Left renal cortex interstitium (tissue), 4 donors: ENCODE measurements at places on chromosomes 3 and 15. TPM values are rescaled to one million over a fixed set of nuclear protein-coding genes. Genes with fewer than 3 reads are reported as not detected.

GANC gene
- 34.4 TPM for polyA plus RNA-seq

TUSC7 gene
- not detected for polyA plus RNA-seq

MUC4 gene
- 1.5 TPM for polyA plus RNA-seq

SCG3 gene
- 0.28 TPM for polyA plus RNA-seq

CADPS gene
- polyA plus RNA-seq = 1.5 TPM

CYP1A1 gene
- polyA plus RNA-seq = 0.20 TPM

GOLGA8O gene
- 0.32 TPM for polyA plus RNA-seq

CLRN1 gene
- not detected for polyA plus RNA-seq

ARHGAP31 gene
- polyA plus RNA-seq = 10.8 TPM

IMPG2 gene
- polyA plus RNA-seq = 0.40 TPM

SLTM gene
- polyA plus RNA-seq = 169 TPM

MST1R gene
- 2.0 TPM for polyA plus RNA-seq

CPNE9 gene
- polyA plus RNA-seq = 0.30 TPM

NR2F2 gene
- polyA plus RNA-seq = 396 TPM

PROK2 gene
- not detected for polyA plus RNA-seq

GABRG3 gene
- 2.0 TPM for polyA plus RNA-seq

GRCh38 chr3:191441687-191442086 is 19.3 kb upstream of the PYDC2 start:
- DNase-seq = no peak

GRCh38 chr3:46564190-46565021 is 1.7 kb downstream of the LRRC2 start:
- no peak for DNase-seq

- DNase-seq = no peak
These were observed 4.6 kb downstream of the VPS8 start for GRCh38 chr3:184816614-184817013.

DNA sequence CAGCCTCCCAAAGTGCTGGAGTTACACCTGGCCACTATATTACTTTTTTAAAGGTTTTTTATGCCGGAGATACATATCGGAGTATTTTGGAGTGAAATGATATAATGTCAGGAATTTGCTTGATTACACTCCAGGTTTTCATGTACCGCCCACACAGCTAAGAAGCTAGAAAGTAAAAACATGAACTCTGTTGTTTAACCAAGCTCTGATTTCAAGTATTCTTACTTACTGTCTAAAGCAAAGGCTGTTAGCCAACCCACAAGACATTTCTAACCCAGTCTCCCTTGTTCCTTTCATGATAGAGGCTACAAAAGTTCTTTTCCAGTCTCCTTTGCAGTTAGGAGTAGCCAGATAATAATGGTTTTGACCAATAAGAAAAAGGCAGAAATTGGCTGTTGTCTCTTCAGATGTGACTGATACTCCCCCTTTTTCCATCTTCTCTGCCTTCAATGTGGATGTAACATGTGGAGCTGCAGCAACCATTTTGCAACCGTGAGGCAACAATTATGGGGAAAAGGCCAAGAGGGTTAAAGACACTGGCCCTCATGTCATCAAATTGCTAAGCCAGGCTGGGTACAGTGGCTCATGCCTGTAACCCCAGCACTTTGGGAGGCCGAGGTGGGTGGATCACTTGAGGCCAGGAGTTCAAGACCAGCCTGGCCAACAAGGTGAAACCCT is 6.1 kb upstream of the CP start:
- DNase-seq = no peak

DNA sequence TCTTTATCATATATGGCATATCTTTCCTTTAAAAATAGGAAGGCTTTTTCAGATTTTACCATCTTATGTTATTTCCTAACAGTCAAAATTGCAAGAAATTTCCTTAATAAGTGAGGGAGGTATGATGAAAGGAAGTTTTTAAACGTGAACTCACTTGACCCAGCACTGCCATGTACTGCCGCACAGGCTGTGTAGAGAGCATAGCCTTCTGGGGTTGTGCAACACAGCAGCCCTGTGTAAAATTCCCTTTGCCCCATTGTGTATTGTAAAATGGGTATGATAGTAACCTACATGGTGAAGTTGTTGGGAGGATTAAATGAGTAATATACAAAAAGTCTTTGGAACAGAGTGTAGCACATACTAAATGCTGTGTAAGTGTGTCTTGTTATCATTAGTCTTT is 78.6 kb downstream of the PEX5L start:
- no peak for DNase-seq

GRCh38 chr3:50671331-50671730 is 3.4 kb upstream of the DOCK3 start:
- no peak for DNase-seq

GRCh38 chr3:125437631-125438435 is 62.7 kb upstream of the ZNF148 start:
- DNase-seq = peak; percentile 13

GRCh38 chr15:64461721-64462162 is 1.4 kb downstream of the ZNF609 start:
- no peak for DNase-seq

DNA sequence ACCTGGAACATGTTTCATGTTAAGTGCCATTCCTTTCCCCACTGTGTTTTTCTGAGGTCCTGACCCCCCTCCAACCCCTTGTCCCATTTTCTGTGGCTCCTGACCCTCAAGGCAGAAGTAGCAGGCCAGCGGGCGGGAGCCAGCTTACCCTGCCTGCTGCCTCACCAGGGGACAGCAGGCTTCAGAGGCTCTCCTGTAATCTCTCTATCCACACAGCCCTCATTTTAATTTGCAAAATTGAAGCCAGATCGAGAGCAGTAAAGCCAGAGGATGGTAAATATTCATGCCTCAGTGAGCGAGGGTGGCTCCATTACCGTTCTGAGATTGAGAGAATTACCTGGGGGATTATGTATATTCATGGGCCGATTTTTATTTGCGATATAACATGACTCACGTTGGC is 147.6 kb downstream of the DNAJB8 start:
- DNase-seq = no peak

DNA sequence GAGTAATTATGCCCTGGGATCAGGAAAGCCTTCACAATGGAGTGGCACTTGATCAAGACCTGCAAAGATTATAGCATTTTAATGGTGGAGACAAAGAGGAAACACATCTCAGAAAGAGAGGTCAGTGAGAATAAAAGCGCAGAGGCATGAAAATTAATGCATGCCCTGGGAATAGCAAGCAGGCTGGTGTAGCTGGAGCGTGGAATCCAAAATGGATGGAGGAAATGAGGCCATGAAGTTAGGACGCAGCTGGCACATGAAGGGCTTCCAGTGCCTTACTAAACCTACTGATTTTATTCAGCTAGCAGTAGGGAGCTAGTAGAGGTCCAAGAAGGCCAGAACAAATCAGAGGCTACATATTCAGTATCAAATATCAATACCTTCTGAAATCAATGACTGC is 38.1 kb downstream of the TMEM212 start:
- DNase-seq = no peak

DNA sequence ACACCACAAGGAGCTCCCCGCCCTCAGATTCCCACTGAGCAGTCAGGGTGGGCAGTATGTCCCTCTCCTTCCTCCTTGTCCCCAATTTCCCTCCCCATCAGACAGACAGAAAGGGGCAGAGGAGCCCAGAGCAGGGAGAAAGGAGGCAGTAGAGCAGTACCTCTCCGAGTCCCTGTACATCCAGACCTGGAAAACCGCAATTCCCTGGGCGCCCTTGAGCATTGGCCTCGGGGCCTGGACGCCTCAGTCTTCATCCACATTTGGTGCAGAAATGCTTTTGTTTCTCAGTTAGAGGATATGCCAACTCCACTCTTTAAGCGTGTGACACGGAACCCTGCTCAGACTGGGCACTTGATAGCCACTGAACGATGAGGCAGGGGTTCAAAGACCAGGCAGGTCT is 5.9 kb downstream of the ISG20 start:
- no peak for DNase-seq

- no peak for DNase-seq
These were observed 7.8 kb upstream of the GPR171 start for GRCh38 chr3:151210676-151211381.

- no peak for DNase-seq
These were observed 127.4 kb downstream of the B3GALNT1 start for GRCh38 chr3:160977773-160978172.

GRCh38 chr3:10274601-10275000 is 18.1 kb downstream of the GHRL start:
- no peak for DNase-seq

GRCh38 chr15:74529921-74530320 is 11.1 kb upstream of the ARID3B start:
- no peak for DNase-seq

GRCh38 chr3:50266017-50266416 is 2.9 kb upstream of the SEMA3B start:
- no peak for DNase-seq

- DNase-seq = no peak
These were observed 27.6 kb upstream of the ZFAND6 start for GRCh38 chr15:80031841-80032240.

- no peak for DNase-seq
These were observed 52.5 kb downstream of the ADCY5 start for GRCh38 chr3:123396171-123397049.

DNA sequence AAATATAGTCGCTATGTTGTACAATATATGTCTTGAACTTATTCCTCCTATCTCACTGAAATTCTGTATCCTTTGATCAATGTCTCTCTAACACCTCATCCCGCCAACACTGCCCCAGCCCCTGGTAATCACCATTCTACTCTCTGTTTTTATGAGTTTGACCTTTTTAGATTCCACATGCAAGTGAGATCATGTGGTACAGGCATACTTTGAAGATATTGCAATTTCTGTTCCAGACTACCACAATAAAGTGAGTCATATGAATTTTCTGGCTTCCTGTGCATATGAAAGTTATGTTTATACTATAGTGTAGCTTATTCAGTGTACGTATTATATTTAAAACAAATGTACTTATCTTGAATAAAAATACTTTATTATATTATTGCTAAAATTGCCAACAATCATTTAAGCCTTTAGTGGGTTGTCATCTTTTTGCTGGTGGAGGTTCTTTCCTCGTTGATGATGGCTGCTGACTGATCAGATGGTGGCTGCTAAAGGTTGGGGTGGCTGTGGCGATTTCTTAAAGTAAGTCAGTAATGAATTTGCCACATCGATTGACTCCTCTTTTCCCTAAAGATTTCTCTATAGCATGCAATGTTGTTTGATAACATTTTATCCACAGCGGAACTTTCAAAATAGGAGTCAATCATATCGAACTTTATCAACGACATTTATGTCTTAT is 257.2 kb downstream of the NFKBIZ start:
- DNase-seq = no peak

DNA sequence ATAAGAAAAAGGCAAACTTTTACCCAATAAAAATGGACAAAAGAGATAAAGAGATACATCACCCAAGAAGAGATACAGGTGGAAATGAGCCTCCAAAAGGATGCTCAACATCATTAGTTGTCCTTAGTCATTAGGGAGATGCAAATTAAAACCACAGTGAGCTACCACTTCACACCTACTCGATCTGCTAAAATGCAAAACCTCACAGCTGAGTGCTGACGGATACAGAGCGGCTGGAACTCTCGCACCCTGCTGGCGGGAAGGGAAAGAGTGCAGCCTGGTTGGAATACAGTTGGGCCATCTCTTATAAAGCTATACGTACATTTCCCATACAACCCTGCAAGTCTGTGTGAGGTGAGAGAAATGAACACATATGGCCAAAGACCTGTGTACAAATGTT is 78.5 kb upstream of the PRR20G start:
- no peak for DNase-seq

DNA sequence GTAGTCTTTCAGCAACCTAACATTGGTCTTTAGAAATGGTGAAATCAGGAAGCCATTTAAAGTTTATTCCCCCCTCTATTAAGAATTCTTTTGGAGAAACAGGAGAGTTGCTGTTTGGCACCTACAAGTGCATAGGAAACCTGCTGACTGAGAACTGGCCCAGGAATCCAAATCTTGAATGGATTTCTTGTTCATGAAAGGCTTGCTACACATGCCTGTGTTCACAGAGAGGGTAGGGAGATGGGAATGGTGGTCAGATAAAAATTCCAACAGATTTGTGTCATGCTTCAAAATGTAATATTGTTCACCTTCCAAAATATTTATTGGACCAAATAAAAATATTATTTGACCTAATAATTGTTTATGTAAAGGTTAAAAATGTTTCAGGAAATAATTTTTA is 24.2 kb upstream of the ZPLD1 start:
- no peak for DNase-seq

DNA sequence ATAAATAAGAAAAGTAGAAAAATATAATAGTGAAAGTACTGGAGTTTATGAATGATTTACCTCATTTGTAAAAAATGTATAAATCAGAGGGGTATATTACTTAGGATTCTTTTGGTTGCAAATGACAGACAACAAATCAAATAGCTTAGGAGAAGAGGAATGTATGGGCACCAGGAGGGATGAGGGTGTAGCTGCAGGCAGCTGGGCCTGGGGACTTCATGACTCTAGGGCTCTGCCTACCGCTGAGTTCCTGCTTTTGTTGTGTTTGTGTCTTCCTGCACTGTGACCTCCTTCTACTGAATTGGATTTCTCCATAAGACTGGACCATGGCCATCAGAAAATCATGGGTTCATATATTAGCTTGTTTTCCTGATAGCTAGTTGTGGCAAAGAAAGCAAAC is 27.9 kb upstream of the PDE8A start:
- DNase-seq = no peak

DNA sequence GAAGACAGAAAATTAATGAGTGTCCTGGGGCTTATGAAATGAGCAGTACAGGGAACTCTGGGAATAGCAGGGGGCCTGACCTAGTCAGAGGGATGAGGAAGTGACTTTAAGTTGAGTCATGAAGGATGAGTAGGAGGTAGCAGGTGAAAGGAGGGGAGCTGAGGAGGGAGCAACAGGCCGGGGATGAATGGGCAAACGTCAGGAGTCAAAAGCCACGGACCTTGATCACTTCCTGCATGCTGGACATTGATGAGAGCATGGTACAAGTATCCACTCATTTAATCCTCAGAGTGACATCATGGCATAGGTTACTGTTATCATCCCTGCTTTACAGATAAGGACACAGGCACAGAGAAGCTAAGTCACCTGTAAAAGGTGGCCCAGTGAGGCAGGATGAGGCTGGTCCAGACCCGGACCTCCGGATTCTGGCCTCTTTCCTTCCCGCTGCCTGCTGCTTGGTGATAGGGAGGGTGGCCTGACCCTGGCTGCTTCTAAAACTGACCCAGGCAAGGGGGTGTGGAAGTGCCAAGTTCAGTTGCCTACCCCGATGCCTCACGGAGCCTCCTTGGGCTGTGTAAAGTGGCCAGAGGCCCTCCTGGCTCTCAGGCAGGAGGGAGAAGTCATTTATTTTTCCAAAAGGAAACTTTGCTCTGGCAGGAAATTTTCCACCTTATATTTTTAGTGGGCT is 7.6 kb downstream of the CORO2B start:
- no peak for DNase-seq
